Amniotic stem cell (primary cell): ENCODE measurements at places on chromosomes 4 and X.

DNA sequence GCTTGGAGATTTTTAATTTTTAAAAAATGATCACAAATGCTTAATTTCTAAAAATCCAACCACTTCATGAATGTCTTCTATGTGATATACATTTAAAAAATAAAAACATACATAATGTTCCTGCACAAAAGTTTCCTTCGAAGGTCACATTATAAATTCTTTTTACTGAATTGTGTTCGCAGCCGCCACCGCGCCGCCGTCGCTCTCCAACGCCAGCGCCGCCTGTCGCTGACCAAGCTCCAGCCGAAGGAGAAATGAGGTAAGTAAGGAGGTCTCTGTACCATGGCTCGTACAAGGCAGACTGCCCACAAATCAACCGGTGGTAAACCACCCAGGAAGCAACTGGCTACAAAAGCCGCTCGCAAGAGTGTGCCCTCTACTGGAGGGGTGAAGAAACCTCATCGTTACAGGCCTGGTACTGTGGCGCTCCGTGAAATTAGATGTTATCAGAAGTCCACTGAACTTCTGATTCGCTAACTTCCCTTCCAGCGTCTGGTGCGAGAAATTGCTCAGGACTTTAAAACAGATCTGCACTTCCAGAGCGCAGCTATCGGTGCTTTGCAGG is 48.8 kb upstream of the NEUROG2 start:
- DNase-seq = no peak

GRCh38 chr4:108107729-108108382 is 60.9 kb downstream of the LEF1 start:
- no peak for DNase-seq

GRCh38 chr4:156378033-156378665 is 424.5 kb upstream of the CTSO start:
- no peak for DNase-seq

DNA sequence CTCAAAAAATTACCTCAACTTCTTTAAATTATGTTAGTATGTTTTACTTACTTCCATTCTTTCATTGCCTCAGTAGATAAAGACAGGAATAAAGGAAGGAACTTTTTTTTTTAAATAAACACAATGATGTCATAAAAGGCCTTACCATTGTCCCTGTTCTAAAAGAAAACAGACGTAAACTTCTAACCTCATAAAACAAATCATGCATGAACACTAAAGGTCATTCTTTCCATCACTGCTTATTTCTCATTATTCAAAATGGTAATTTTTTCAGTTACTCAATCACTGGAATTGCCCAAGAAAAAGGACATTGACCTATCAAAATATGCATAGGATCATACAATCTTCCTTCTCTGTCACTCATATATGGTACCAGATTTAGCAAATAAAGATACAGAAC is 32.2 kb upstream of the ARMCX2 start:
- no peak for DNase-seq

DNA sequence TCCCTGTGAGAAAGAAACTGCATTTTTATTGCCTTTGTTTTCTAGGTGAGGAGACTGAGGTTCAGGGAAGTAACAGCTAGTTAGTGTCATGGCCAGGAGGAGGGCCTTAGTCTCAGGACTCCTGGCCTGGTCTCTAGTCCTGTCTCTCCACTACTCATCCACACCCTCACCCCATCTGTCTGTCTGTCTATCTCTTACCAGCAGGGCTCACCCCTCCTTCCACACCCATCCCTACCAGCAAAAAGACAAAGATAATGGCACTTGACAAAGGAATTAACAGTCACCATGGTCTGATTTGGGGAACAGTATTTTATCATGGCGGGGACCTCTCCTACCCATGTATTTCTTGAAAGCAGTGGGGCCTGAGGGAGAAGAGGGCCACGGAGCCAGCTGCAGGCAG is 125.8 kb downstream of the REPS2 start:
- DNase-seq = no peak

DNA sequence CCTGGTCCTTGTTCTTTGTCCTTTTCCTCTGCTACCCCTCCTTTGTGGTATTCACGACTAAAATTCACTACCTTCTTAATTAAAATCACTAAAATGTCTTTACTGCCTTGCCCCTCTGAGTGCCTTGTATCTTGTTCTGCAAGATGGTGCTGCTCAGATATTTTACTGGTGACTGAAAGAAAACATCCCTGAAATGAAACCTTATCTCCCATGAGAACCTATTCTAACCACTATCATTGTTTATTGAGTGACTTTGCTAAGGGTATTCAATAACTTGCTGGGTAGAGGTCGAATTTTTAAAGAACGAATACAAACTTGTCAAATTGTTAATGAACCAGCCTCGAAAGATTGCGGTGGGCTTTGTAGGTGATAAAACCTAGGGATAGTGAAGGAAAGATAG is 52.8 kb downstream of the SPRY1 start:
- DNase-seq = no peak

DNA sequence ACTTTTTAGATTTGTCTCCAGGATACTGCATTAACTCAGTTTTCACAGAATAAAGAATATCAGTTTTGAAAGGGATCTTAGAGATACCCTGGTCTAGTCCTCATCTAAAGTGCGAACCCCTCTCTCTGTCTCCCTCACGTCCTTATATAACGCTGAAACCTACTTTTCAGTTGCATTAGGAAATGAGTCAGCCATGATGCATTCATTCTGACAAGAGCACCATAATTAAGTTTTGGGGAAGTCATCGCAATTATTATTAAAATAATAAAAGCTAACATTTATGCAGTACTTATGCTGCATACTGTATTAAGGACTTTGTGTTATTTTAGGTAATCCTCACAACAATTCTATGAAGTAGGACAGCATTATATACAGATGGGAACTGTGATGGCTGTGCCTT is 116.1 kb downstream of the REELD1 start:
- DNase-seq = no peak

- peak; percentile 39 for DNase-seq
These were observed 214.4 kb upstream of the KLF3 start for GRCh38 chr4:38449506-38450174.

DNA sequence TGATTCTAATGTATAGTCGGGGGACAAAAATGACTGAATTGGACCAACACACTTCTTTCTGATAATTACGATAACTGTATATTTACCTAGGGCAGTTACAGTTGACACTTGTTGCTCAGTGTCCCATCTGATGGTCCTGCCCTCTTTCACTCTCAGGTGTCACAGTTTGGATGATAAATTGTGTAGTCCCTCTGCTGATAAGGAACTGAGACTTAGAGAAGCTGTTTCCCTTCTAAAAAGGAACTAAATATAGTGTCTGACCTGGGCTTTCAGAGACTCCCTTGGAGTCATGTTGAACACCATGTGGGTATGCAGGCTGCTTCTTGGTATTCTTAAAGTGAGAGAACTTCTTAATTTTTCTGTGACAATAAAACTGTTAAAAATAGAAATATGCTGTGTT is 23.7 kb upstream of the PNPLA4 start:
- DNase-seq = no peak

GRCh38 chr4:926538-926937 is 5.6 kb downstream of the GAK start:
- no peak for DNase-seq

DNA sequence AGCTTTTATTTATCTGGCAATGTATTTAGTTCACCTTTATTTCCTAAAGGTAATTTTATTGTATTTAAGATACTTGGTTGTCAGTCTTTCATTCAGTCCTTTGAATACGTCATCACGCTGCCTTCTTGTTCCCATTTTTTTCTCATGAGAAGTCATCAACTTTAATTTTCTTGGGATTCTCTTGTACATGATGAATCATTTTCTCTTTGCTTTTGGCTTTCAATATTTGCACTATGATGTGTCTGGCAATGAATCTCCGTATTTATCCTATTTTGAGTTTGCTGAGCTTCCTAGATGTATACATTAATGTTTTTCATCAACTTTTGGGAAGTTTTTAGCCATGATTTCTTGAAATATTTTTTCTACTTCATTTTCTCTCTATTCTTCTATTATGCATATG is 28.4 kb downstream of the CLDN2 start:
- DNase-seq = no peak

DNA sequence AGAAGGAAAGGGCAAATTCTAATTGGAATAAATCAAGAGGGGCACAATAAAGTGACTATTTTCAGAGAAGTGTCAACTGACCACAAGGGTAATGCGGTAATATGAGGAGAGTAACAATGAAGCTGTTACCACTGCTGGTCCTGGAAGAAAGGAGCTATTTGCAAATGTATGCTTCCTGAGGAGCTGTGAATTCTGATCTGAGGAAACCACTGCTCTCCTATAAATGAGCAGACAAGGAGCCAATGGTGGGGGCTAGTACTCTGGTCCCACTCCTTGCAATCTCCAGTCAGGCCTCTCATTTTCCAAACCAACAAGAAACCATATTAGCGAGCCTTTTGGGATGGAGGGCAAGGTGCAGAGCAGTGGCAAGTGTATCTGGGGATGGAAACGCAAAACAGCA is 770.2 kb downstream of the FSTL5 start:
- DNase-seq = no peak

DNA sequence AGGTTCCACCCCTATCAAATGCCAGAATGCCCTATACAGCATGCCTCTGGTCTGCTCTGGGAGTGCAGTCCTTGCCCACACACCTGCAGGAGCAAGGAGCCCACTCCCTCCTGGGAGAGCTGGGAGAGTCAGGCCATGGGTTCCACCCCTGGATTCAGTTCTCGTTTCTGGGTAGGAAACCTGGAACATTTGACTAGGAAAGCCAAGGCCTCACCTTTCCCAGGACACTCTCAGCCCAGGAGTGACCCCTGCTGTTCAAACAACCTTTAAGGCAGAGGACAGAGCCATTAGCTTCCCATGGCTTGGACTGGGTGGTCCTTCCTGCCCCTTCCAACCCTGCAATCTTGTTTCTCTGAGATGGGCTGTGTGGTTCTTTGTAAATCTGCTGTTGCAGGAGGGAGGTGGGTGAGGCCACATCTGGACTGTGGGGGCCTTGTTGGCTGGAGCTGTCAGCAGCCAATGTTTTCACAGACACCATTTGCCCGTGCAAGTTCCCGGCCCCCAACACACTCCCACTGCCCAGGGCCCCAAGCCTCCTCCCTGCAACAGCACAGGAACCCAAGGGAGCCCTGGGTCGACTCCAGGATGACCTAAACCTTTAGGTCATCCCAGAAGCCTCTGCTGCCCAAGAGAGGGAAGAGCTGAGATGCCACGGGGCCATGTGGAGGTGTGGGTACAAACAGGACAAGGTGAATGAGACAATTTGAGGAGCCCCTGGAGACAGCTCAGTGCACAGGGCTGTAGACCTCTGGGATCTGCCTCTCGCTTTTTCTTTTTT is 104.4 kb downstream of the PJA1 start:
- no peak for DNase-seq

- DNase-seq = no peak
These were observed 15.3 kb upstream of the TMPRSS11D start for GRCh38 chr4:67899096-67899495.

DNA sequence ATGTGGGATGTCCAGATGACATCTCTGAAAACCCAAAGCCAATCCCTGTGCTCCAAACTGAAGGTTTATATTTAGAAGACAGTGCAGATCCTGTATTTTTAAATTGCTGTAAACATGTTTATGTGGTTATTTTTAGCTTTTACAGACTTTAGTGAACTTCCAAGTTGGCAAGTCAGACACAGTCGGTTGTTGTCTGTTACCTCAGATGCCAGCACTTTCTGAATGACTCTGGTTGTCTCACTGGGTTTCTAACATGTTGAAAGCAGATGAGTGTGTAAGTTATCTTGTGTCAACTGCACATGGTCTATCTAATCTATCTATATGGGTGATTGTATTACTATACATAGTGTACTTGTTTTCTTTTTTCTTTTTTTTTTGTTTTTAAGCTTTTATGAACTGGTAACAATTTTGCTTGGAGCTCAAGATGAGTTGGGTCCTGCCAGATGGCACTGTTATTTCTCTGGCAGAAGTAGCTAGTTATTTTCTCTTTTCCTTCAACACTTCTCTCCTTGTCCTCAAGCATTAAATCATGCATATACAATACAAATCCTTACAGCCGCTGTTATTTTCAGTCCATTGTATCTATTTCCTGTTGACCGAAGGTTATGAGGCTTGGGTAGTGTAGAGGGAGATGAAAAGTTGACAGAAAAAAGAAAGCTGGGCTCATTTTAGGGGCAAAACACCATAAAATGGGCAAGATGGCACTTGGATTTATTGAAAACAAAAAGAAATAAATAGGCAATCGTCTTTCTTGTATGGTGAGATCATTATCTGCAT is 66.3 kb downstream of the GAB1 start:
- no peak for DNase-seq

GRCh38 chr4:85028910-85029309 is 62.4 kb upstream of the WDFY3 start:
- no peak for DNase-seq

- DNase-seq = no peak
These were observed 518.0 kb downstream of the RPA4 start for GRCh38 chrX:97401586-97402136.

- DNase-seq = no peak
These were observed 191.0 kb upstream of the NPY2R start for GRCh38 chr4:155017426-155017825.

DNA sequence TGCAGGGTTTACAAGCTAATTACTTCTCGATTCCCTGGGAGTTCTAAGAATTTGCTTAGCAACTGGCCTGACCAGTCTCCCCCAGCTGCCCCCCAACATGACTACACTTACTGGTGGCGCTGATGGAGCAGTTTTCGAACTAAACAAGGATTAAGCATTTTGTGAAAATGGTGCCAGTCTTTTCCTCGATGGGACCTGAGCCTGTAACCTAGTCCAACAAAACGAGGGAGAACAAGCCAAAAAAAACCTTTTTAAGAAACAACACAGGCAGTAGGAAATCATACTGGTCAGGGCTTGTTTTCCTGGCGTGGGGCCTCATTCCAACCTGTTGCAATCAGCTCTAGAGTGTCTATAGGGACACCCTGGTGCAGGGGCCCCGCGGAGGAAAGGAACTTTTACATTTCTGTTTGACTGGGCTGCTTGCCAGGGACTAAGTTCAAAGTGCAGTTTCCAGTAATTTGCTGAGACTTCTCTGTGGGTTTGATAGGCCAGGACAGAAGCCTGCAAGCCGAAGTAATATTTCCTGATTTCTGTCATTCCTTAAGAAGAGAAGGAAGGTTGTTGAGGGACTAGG is 158.7 kb downstream of the SPRY1 start:
- DNase-seq = no peak

GRCh38 chr4:25694466-25694865 is 38.8 kb downstream of the SLC34A2 start:
- no peak for DNase-seq

DNA sequence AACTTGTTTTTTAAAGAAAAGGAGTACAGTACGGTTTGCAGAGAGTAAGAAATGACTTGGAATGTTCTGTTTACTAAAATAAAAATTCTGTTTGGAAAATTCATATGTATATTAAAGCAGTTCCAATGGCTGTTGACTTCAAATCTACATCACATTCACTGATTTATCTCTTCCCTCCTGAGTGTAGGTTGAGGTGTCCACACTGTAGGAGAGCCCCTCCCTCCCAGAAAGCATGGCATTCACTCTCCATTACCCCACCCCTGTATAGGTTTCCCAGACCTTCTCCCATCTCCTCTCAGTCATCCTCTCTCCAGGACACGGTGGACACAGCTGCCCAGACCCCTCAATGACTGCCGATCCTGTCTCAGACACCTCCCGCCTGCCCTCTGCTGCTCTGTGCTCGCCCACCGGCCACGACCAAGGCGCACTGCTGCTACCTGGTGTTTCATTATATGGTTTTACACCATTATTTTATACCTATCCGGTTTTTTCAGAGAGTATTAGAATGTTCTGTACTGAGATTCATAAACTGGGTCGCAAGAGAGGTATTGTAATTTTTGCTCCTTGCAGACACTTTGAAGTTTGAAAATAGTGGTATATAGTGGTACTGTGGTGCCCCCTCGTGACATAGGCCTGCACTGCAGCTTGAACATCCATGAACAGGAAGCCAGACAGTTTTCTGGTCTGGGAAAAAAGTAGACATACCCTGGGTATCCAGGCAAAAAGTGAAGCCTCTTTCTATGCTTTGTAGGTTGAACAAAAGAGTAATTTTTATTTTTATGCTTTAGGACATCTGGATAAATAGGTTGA is 38.8 kb upstream of the BEX4 start:
- peak; percentile 0 for DNase-seq
